ENCODE measurements at places on chromosomes 2 and 18.

DNA sequence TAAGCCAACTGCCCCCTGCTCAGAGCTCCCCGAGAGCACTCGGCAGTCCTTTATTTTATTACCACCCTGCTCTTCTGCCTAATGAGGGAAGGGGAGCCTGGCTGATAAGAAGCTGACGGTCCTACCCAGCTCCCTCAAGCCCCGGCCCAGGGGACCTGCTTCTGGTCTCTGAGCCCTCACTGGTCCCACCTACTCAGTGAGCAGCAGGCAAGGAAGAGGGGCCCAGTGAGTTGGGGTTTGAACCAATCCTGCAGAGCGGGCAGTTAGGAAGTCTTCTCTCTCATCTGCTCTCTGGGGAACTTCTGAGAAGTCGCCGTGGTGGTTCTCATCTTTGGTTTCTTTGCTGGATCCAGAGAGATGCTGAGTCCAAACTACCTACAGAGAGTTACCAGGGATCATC is 218.9 kb downstream of the NDUFA10 start:
- no peak for DNase-seq

DNA sequence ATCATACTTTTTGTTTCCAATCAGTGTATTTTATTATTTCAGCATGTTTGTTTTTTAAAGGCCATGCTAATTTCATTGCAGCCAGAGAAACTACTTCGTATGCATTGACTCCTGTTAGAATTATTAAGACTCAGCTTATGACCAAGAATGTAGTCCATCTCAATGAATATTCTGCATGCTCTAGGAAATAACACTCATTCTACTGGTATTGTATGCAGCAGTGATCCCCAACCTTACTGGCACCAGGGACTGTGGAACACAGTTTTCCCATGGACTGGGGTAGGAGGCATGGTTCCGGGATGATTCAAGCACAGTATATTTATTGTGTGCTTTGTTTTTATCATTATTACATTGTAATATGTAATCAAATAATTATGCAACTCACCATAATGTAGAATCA is 356.9 kb downstream of the DSEL start:
- DNase-seq: no peak

DNA sequence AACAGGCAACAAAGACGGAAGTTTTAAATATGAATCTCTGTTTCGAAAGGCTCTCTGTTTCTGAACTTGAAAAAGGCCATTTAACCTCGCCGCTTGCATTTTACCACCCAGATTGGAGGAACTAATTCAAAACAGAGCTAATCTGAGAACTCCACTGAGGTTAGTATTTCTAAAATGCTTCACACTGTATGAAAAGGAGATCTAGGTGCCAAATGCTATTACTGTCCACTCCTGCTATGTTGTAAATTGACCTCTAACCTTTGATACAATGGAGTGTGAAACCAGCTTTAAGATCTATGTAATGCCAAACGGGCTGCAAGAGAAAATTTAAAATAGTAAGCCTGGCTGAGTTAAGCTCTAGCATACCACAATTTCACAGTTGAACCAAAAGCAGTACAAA is 364.5 kb downstream of the IRS1 start:
- DNase-seq: no peak

DNA sequence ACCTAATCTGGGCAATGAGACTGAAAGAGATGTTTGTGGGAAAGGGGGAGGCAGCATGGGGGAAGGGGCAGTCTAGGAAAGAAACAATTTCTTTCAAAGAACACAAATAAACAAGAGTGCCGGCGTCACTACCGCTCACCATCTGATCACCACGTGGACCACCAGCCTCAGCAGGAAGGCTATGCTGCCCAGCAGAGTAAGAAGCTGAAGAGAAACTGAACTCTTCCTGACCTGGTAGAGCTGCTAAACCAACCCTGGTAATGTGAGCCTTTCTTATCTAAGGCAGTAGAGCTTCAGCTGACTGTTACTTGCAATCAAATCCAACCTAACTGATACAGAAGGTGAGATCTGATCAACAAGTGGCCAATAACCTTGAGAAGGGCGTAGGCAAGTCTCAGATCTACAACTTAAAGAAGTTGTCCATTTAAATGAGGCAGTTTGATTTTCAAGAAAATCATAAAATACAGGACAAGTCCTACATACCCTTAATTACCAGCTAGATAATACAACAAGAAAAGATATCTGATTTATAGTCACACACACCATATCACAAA is 44.2 kb upstream of the SPTBN1 start:
- no peak for DNase-seq

- no peak for DNase-seq
Measured at GRCh38 chr2:207157162-207157481, 8.6 kb downstream of the KLF7 start.

- no peak for DNase-seq
Measured at GRCh38 chr2:2664989-2665833, 334.1 kb upstream of the MYT1L start.

DNA sequence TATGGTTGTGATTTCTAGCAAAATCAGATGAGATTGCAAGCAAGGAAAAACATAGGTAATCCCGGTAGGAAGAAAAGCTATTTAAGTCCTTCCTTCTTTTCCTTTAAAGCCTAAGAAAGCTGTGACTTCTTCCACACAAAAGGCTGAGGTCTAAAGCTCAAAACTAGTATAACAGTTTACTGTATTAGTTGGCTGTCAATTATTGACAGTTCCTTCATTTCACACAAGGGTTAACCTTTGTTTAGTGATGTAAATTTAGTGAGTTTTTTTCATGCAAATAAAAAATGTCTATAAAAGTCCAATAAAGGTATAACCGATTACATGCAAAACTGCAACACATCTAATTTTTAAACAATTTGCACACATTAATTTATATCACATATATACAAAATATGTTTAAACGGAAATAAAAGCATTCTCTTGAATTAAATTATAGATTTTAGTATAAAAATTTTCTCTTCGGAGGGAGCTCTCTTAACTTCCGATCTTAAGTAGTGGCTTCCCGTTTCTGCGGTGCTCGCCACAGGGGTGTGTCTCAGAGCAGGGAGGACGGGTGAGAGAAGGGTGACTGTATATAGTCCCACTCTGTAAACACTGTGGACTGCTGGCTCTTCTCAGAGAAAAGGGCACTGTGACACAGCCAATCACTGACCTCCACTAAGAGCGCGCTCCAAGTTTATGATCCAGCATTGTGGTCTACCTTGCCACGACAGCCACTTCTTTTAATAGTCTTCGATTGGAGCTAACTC is 33.4 kb downstream of the TTR start:
- no peak for DNase-seq

DNA sequence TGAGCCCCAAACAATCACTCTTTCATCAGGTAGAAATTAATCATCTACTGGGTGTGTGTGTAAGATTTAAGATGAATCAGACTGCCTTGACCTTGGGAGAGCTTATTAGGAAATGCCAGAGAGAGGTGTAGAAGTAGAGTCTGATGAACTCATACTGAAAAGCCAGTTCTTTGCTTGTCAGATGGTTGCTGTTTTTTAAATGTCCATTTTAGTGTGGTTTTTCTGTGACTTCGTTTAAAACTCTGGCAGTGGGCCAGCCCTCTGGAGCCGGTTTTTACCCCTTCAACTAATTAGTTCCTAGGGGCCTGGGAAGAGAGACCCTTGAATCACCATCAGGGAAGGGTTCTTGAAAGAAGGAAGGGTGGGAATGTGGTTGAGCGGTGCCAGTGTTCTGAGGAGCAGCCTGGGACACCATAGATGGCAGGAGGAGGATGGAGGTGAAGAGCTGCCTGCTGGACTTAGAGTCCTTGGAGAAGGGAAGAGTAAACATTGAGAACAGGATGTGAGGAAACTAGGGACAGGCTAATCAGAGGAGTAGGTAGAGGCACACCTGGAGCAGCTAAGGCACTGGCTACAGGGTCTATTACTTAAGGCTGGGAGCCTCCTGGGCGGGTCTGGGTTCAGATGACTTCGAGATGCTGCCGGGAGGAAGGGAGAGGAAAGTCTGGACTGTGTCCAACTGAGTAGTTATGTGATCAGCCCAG is 66.1 kb downstream of the LRRFIP1 start:
- no peak for DNase-seq

DNA sequence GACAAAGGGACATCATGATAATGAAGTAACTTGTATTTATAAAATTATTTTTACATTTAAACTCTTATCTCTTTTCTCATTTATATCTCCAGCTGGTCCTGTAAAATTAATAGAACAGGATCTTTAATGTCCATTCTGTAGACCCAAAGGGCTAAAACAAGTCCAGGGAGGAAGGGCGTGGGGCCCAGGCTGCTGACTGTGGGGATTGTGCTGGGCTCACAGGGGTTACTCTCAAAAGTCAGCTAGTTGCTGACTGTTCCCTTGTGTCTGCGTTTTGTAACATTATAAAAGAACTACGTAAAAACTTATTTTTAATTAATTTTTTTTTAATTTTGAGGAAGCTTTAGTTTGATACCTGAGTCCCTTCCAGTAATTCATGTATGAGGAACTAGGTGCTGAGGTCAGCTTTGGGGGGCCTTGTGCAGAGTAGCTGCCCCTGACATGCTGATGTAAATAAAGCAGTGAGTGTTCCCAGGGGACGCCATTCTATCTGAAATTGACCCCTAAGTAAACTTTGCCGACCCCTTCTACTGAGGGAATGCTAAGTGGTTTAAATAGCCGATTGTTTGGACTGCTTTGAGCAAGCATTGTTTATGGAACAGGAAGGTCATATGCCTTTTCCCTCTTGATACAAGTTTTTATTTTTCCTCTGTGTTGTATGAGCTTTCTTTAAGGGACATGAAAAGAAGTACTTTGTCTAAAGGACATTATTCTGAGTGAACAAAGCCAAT is 56.4 kb downstream of the MERTK start:
- DNase-seq: no peak

- no peak for DNase-seq
Measured at GRCh38 chr18:44731530-44732237, 51.0 kb downstream of the SETBP1 start.

- DNase-seq: no peak
Measured at GRCh38 chr2:113078350-113078839, 10.6 kb downstream of the IL1F10 start.

GRCh38 chr2:61887717-61888266 is 664 bp downstream of the CCT4 start:
- no peak for DNase-seq

GRCh38 chr2:238043851-238044250 is 16.9 kb upstream of the SCLY start:
- no peak for DNase-seq

- no peak for DNase-seq
Measured at GRCh38 chr2:240170354-240170735, 29.9 kb upstream of the OTOS start.

GRCh38 chr2:197248001-197248401 is 62.6 kb downstream of the ANKRD44 start:
- no peak for DNase-seq

- no peak for DNase-seq
Measured at GRCh38 chr2:77831060-77831459, 308.9 kb upstream of the LRRTM4 start.

- DNase-seq: no peak
Measured at GRCh38 chr2:27925766-27926472, 35.4 kb downstream of the BABAM2 start.

DNA sequence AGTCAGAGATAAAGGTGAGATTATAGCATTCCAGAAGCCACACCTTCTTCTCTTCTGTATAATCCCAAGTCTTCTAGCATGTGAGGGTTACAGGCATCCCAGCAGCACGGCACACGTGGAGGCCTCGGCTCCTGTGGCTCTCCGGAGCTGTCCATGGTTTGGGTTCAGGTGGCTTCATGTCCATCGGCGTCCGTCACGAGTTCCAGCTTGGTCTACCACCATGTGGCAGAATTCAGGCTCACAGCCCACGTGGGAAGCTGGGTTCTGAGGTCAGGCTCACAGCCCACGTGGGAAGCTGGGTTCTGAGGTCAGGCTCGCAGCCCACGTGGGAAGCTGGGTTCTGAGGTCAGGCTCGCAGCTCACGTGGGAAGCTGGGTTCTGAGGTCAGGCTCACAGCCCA is 378.3 kb upstream of the SALL3 start:
- no peak for DNase-seq

DNA sequence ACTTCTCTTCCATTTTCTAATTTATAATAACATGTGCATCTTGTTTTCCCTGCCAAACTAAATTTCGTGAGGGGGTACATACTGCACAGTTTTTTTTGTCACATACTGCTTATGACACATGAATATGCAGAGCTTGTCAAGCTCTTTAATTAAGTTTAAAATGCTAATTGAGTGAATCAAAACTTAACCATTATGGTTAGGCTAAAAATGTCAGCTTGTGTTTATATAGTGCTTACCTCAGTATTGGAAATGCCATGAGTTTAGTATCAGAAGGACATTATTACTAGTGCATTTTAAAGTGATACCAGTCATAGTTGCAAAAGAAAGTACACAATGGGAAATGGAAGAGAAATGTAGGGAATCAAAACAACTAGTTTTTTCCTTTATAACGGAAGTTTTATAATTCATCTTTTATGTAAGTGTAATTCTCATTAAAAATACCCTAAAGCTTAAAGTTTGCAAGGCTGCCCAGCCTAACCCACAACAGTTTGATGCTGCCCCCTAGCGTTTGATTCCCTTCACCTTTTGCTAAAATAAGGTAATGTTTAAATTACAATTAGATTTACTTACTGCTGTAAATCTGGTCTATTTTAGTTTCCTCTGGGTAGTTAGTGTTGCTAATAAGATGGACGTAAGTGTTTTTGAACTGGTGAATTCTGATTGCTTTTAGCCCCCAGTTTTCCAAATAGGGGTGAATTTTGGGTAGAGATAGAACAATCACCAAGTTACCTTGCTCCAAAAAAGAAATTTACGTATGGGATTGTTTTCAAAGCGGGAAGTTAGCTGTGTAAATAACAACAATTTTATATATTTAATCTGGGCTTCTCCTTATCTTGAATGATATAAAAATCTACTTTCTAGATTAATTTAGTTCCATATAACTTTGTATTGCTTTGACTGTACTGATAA is 3.2 kb downstream of the SLC39A10 start:
- peak; percentile 75 for DNase-seq

- DNase-seq: no peak
Measured at GRCh38 chr2:11393711-11394236, 49.3 kb upstream of the ROCK2 start.

DNA sequence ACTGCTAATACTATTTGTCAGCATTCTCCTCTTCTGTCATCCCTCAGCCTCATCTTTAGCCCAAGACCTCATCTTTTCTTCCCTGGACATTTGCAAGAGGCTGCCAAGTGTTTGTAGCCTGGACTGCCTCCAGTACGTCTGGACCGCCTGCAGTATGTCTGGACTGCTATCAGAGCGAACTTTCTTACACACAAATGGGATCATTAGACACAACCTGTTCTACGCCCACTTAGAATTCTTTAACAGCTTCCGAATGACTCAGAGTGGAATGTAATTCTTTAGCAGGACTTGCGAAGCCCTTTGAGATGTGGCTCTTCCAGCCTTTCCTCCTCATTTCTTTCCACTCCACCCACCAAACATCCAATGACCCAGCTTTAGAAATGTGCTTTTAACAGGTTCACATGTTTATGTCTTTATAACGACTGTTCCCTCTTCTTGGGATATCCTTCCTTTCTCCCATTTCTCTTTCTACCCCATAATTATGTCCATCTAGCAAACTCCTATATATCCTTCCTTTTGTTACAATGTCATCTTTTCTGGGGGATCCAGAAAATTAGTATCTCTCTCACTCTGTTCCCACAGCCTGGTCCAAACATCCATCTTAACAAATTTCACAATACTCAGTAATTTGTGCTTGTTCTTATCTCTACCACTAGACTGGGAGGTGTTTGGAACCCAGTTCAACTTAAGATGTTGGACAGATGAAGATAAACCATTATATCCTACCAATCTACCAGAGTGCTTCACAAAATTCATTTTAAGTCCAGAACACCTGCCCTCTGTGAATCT is 171.3 kb upstream of the PGAP1 start:
- DNase-seq: no peak
